ENCODE measurements at places on chromosomes 5 and 9.

- no peak for DNase-seq
Measured at GRCh38 chr9:4680750-4681149, 1.4 kb downstream of the CDC37L1 start.

- DNase-seq, result no peak
Measured at GRCh38 chr5:103598997-103599566, 36.5 kb upstream of the NUDT12 start.

GRCh38 chr9:129996161-129996830, 46.7 kb downstream of the FNBP1 start:
- no peak for DNase-seq

DNA sequence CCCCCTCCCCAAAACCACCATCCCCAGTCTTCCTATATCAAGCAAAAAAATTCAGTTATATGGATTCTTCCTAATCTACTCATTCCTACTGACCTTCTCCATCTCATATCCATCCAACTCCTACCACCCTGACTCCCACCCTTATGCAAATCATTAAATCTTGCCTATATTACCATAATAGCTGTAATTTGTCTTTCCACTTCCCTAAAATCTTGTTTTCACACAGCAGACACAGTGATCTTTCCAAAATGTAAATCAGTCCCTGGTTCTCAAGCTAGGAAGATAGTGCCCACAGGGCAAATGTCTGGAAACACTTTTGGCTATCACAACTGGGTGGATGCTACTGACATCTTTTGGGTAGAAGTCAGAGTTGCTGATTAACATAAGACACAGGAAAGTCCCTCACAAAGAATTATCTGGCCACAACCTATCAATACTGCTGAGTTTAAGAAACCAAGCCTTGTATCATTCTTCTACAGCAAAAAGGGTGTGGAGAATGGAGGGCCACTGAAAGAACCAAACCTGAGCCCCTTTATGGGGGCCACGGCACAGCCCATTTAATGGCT, 1.4 kb downstream of the SRA1 start:
- no peak for DNase-seq

DNA sequence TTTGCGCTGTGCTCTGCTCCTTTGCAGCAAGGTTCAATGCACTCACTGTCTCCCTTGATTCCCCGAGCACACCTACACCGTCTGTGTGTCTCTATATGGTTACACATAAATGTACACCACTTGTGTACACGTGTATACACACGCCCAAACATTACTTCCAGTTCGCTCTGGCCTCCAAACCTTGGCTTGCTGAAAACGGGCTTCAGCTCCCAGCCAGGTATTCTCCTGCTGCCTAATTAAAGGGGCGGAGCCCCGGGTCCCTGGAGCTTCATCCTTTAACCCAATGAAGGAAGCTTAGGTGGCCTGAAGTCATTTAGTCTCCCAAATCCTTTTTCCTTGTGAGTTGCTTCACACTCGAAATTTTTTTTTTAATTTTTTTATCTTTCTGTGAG, 4.6 kb downstream of the ISL1 start:
- no peak for DNase-seq

DNA sequence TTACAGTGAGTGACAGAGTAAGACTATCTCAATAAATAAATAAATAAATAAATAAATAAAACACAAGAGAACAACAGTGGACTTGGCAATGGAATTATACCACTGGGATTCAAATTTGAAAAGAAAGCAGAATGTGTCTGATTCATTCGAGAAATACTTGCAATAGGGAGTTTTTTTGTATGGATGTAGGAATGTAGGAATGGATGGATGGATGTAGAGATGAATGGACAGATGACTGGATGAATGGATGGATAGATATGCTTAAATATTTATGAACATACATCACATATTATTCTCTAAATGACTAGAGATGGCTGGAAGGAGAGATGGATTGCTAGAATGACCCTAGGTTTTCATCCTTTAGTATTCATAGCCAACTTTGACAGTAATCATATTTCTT, 22.0 kb upstream of the CEMIP2 start:
- no peak for DNase-seq

DNA sequence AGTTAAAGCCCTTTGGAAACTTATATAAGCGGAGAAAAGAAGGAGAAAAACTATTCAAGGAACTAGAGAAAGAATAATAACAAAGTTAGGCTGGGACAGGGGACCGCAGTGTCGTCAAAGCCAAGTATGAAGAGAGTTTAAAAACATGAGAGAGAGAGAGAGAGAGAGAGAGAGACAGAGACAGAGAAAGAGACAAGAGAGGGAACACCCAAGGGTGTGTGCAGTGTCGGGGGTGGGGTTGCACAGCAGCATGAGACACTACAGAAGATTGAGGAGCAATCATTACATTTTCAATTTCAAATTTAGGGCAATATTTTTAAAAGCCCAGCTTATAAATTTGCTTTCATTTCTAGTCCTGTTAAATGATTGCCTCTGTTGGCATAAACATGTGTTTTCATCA, 74.3 kb downstream of the NNT start:
- DNase-seq, result no peak

- no peak for DNase-seq
Measured at GRCh38 chr9:108108852-108109448, 619.4 kb upstream of the KLF4 start.

DNA sequence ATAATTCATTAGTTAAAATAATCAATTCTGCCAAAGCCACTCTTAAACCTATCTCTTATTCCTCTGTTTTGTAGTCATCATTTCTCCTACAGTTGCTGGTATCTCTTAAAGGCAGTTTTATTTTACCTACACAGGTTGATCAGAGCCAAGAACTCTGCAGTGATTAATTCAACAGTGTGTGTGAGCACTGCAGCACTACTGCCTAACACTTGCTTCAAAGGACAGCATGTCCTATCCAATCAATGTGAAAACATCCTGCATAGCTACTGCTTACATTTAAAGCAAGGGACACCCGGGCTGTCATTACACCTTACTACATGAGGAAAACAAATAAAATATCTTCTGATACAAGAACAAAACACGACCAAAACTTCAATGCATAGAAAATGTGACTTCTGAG, 45.1 kb upstream of the HK3 start:
- DNase-seq, result no peak

DNA sequence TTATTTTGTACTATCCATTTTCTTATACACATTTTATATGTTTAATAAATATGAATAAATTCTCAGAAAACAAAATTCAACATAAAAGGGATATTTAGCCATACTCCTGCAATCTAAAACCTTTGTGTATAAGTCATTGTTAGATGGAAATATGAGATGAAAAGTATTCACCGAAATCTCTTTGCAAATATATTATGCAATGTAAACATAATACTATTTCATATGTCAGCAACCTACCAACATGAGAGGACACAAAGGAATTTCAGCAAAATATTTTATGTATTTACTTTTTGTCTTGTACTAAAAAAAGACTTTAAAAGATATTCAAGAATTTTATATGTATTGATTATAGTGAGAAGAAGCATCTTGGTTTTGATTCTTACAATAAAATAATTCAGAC, 1623.4 kb downstream of the EFNA5 start:
- DNase-seq, result no peak

- DNase-seq, result no peak
Measured at GRCh38 chr9:113593682-113594281, 130.3 kb downstream of the RGS3 start.

- no peak for DNase-seq
Measured at GRCh38 chr5:128406803-128407202, 131.2 kb downstream of the FBN2 start.

Measured in memory B cell (primary cell).